ENCODE measurements at places on chromosomes 3 and 15.
A peak's percentile ranks its signal among the peaks of the same experiment; 100 is the strongest.

DNA sequence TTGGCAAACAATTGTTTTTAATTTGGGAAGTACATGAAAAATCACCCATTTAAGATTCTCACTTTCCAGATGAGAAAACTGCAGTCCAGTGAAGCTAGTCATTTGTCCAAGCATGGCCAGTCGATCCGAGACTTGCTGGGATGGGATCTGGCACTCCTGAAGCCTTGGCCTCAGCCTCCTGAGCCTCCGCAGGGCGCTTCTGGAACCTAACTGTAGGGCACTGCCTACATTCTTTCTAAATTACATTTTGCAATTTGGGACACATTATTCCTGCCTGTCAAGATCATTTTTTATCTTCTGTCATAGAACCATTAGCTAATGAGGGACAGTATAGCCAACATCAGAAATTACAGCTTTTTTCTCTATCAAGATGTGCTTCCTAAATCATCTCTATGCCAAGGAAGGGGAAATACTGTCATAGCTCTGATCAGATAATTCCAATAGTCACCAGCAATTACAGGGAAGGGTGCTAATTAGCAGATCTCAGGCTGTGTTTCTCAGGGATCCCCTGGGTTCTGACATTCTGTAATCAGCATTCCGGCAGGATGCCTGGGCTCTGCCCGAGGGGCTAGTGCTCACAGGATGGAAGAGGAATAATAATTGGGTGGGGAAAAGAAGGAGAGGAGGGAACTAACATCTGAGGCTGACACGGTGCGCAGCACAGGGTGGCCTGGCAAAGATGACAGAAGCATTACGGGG lies 28.3 kb downstream of the ANAPC13 start:
- no peak for DNase-seq

DNA sequence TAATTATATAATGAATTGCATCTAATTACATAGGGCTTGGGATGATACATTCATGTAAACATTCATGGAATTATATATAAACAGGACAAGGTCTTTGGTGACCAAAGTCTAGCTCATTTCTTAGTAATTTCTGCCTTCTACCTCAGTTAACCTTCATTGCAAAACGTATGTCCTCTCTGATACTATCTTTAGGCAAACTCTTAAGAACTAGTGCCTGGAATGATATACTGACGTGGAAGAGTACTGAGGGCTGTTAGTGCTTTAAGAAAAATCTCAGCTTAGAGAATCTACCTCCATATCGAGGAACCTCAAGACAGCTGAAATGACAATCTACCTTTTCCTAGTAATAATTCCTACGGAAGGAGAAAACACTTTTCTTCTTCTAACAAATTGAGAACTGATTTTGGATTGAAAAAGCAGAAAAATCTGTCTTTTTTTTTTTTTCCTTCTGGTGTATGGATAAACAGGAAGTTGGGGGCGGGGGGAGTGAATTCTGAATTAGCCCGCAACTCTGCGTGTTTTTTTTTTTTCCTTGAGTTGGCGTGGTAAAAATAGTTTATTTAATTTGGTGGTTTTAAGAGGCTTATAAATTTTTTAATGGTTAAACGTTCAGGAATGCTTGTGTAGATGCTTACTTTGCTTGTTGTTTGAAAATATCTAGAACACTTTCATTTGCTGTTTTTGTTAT lies 43.2 kb downstream of the RARB start:
- no peak for DNase-seq

DNA sequence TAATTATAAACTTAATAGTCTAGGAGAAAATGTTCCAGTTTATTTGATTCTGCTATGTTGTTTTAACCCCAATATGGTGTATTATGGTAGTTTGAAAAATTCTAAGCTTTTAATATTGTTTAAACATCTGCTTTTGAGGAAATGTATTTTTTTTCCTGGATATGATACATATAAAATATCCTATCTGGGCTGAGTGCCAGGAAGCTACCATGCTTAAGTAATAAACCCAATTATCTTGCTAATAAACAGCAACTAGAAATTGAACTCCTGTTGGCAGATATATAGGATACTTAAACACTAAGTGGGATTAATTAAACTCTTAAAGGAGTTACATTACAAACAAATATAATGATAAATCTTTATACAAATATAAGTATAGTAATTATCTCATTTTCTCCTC lies 293.7 kb upstream of the GRM7 start:
- DNase-seq: no peak

DNA sequence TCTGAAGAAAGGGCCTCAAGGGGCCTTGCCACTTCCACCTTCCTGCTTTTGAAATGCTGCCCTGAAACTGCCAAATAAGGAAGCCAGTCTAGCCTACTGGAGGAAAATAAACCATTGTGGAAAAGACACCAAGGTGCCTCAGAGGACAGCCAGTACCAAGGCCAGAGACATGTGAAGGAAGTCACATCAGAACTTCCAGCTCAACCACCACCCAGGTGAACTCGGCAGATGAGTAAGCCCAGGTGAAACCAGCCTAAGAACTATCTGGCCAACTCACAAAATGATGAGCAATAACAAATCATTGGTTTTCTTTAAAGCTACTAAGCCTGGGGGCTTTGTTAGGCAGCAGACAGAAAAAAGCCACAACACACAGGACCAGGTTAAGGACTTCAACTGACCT lies 103.0 kb downstream of the MAGI1 start:
- no peak for DNase-seq

- DNase-seq: no peak
Observed at GRCh38 chr3:45906681-45907407, 20.5 kb downstream of the CCR9 start.

GRCh38 chr3:46629551-46630517 lies 17.5 kb downstream of the FAM240A start:
- DNase-seq: peak; percentile 33

- DNase-seq: no peak
Observed at GRCh38 chr3:136142592-136142991, 53.5 kb downstream of the MSL2 start.

All from brain pericyte (primary cell).